Stimulated activated CD8-positive, alpha-beta memory T cell treated with anti-CD3 and anti-CD28 coated beads, Interleukin-7, amount 100 ng/mL, for 1 hour (primary cell): ENCODE measurements at places on chromosomes 1 and 21.

DNA sequence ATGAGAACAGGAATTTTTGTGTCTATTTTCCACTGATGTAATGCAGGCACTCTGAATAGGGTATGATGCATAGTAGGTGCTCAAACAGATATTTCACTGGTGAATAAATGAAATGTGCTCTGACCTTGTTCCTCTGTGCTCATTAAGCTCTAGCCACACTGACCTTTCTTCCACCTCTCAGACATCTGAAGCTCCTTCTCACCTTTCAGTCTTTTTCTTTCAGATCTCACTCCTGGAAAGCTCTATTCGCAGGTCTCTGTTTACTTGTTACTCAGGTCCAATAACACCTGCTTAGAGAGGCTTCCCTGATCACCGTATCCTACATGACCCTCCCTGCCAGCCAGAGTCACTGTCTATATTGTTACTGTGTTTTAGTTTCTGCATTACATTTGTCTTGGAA, 59.2 kb upstream of the IVNS1ABP start:
- no peak for DNase-seq

- DNase-seq, result no peak
Observed at GRCh38 chr1:6105763-6106162, 60.1 kb downstream of the KCNAB2 start.

- DNase-seq, result no peak
Observed at GRCh38 chr1:86507935-86508582, 38.8 kb upstream of the CLCA4 start.

DNA sequence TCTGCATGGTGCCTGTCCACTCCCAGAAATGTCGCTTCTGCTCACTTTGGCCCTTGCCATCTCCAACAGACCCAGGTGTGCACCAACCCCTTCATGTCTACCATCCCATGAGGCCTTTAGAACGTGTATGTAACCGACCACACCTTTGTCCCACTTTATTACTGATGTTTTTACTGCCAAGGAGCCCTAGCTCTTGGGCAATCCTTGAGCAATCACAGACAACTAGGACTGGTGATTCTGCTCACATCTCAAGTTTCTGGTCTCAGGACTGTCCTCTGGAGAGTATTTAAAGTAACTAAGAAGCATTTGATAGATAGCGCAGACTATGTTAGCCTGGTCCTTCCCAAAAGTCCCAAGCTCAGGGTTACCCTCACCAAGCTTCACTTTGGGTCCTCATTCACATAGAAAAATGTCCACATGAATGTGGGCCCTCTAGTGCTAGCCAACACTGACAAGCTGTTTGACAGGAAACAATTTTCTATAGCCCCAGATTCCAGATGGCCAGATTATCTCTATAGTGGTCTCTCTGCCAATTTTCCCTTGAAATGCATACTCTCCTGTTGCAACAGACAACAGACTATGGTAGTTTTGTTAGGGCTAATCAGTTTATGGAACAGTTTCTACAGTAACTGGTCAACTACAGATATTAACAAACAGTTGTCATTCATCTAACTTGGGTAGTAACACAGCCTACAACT, 6.9 kb upstream of the TMEM81 start:
- no peak for DNase-seq

GRCh38 chr1:65524931-65525265, 104.4 kb downstream of the LEPR start:
- no peak for DNase-seq

DNA sequence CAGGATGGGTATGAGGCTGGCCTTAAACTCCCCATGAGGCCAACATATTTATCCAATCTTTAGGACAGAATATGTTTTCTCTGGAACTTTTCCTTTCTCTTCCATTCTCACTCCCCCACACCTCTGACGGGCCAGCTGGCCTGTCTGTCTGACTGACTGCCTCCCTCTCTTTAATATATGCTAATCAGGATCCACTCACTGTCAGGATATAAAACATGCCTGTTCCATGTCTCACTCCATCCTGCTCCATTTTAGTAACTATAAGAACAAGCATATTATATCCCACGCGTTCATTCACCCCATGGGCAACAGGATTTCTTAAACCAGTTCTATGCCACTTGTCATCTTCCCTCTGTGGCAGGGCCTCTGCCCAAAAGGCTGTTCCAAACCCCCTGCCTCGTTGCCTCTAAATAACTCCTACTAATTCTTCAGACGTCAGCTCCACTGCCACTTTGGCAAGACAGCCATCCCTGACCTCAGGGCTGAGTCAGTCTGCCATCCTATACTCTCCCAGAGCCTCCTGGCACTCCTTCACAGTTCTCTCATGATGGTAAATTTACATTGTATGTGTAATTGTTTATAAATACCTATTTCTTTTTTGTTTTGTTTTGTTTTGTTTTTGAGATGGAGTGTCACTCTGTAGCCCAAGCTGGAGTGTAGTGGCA, 84.3 kb upstream of the SPATA6 start:
- DNase-seq, result no peak

- no peak for DNase-seq
Observed at GRCh38 chr1:107546576-107546975, 405.7 kb downstream of the NTNG1 start.

GRCh38 chr1:183454377-183454776, 17.9 kb upstream of the SMG7 start:
- DNase-seq, result no peak

DNA sequence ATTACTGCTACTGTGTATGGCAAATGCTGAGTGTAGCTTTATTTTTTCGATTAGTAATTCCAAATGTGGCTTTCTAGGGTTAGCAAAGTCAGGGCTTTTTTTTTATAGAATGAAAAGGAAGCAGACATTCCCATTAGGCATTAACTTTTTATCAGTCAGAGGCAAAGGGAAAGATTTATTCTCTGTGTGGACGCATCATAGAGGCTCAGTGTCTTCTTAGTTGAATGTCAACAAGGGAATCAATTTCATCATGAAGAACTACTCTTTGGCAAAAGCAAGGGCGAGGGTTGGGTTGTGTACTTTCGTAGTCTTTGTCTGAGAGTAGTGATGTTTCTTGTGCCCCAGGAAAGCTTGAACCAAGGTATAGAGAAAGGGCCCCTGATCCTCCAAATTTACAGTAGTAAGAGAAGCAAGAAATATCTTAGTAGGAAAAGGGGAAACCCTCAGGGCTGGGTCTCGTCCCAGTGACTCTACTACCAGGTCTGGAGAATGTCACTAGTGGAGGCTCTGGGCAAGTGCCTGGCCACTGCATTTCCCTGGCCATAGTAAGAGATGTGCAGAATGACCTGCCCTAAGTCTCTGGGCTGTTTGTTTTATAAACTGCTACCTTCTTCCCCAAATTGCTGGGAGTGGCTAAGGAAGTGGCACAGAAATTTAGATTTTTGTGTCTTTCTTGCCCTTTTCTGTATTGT, 30.0 kb upstream of the MACF1 start:
- DNase-seq, result no peak

DNA sequence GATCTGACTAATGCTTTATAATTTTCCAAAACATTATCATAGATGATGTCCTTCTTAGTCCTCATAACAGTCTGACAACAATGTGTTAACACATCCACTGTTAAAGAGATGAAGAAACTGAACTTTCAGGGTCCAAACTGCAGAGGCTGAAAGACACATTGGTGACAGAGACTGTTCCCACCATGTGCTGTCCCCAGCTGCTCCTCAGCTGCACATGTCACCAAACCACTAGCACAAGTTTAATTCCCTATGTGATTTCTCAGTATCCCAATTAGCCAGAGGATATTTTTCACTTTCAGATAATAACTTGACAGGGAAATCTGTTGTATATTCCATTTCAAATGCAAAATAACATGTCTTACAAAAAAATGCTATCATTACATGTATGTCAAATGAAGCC, 24.6 kb downstream of the LAMC2 start:
- DNase-seq, result no peak

GRCh38 chr1:32466761-32467160, 1.9 kb downstream of the ZBTB8B start:
- no peak for DNase-seq

GRCh38 chr1:12001249-12001917, 17.9 kb upstream of the MIIP start:
- no peak for DNase-seq

- no peak for DNase-seq
Observed at GRCh38 chr1:208724079-208724478, 479.9 kb upstream of the PLXNA2 start.

- DNase-seq, result no peak
Observed at GRCh38 chr1:186440584-186440983, 20.3 kb downstream of the PDC start.

GRCh38 chr1:53324728-53325297, 3.1 kb downstream of the LRP8 start:
- DNase-seq, result no peak

GRCh38 chr1:200253774-200254495, 155.9 kb downstream of the ZNF281 start:
- no peak for DNase-seq

DNA sequence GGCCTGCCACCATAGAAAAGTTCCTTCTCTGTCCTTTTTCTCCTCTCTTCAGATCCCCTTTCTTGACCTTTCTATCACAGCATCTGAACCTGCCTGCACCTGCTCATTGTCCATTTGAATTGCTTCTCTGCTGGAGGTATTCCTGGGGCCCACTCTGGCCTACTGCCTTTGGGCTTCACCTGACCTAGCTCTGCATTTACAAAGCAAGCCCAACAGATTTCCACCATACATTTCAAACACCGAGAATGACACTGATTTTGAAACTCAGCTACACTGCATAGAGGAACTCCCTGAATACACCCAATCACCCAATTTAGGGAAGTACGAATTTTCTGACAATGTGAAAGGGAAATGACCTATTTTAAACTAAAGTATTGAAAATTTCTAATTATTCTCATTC, 284.5 kb upstream of the USP25 start:
- DNase-seq, result no peak

DNA sequence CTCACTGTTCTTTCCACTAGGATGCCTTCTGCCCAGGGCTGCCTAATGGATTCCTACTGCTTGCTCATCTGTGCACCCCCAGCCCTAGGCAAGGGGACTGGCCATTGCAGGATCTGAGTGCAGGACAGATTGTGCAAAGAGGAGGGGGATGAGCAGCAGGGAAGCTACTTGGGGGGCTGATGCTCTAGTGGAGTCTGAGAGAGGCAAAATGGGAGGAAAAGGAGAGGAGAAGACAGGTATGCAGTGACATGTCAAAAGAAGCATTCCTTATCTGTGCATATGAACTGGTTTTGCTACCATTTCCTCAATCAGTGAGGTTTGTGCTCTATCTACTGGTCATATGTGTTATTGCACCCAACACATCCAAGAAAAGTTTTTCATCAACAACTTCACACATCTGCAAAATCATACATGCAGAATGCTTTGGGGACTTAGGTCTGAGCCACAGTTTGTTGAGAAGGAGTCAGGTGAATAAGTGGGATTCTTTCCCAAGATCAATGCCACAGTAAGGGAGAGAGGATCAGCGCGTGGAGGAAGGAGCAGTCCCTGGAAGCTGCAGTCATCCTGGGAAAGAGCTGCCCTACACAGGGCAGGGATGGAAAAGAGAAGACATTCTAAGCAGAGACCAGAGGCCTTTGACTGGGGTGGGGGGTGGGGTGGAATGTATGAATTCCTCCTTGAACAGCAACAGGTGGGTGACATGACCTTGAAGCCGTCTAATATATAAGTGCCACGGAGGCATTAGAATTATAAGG, 14.4 kb downstream of the SLC5A9 start:
- no peak for DNase-seq

- no peak for DNase-seq
Observed at GRCh38 chr1:91710261-91710660, 175.7 kb downstream of the TGFBR3 start.

DNA sequence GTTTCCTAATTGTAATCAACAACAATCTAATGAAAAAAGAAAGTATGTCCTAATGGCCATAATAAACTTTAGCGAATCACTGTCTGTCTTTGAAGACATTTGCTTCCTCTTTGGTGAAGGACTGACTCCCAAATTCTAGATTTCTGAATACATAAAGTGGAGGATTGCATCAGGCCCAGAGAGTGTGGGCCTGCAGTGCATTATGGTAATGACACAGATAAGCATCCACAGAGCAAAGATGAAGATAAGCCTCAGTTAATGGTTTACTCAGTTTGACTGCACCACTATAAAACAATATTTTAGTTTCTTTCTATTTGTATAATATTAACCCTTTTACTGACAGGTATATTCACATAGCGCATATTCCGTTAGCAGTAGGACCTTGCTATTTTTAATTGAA, 365.5 kb downstream of the KCTD3 start:
- no peak for DNase-seq

GRCh38 chr1:201748335-201748734, 80.6 kb upstream of the IPO9 start:
- no peak for DNase-seq

DNA sequence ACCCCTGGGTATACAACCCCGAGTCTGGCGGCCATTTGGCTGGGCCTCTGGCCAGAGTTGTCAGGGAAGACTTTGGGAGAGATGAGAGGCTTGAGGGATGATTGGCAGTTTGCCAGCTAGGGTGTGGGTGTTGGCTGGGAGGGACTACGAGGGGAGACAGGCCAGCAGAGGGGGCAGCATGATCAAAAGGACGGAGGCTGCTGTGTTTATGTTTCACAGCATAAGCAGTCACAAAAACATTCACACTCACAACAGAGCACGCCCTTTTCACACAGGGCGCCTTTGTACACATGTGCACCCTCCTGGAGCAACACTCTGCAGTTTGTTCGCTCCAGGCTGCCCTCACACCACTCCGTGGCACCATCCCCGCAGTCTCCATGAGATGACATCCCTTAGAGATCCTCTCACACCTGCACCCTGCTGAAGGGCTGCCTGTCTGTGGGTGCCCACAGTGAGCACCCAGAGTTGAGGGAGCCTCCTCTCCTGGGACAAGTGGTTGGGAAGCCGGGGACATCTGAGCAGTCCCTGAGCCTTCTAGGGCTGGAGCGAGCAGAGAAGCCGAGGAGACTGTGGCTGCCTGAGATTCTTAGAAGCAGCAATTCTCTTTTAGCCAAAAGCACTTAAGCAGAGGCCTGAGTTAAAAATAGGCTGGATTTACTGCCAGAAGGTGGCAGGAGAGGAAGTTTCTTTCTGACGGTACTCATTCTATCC, 15.4 kb downstream of the EFNA3 start:
- DNase-seq, result no peak

GRCh38 chr1:37673920-37674319, 18.4 kb upstream of the CDCA8 start:
- DNase-seq, result peak; percentile 19

- DNase-seq, result no peak
Observed at GRCh38 chr1:154536570-154536969, 21.9 kb downstream of the UBE2Q1 start.
